ENCODE measurements at places on chromosomes 6 and 20.

GRCh38 chr20:60297649-60298048 lies 339.4 kb downstream of the CDH26 start:
- no peak for DNase-seq

DNA sequence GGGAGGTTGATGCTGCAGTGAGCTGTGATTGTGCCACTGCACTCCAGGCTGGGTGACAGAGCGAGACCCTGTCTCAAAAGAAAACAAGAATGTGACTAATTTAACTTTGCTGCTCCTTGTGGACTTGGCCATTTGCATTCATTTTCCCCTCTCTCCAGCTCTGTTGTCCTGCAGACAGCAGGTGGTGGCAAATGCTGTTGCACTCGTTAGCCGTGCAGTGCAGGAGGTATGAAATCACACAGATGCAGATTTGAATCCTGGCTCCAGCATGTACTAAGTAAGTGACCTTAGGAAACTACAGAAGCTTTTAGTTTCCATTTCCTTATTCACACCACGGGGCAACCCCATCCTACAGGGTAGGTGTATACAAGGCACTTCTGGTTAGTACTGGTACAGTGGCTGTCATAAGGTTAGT lies 9.6 kb upstream of the BEND3 start:
- DNase-seq = no peak

GRCh38 chr6:133834472-133835170 lies 54.3 kb upstream of the TCF21 start:
- no peak for DNase-seq

- DNase-seq = peak; percentile 82
Measured at GRCh38 chr6:11144393-11144851, 32.9 kb upstream of the ERVFRD-1 start.

- no peak for DNase-seq
Measured at GRCh38 chr6:142361779-142362750, 60.3 kb downstream of the ADGRG6 start.

- no peak for DNase-seq
Measured at GRCh38 chr6:137044366-137045221, at the start of gene IL20RA. TSS of gene IL20RA (minus strand) at chr6:137044965. CDS start at chr6:137044728, 237 bp downstream.

DNA sequence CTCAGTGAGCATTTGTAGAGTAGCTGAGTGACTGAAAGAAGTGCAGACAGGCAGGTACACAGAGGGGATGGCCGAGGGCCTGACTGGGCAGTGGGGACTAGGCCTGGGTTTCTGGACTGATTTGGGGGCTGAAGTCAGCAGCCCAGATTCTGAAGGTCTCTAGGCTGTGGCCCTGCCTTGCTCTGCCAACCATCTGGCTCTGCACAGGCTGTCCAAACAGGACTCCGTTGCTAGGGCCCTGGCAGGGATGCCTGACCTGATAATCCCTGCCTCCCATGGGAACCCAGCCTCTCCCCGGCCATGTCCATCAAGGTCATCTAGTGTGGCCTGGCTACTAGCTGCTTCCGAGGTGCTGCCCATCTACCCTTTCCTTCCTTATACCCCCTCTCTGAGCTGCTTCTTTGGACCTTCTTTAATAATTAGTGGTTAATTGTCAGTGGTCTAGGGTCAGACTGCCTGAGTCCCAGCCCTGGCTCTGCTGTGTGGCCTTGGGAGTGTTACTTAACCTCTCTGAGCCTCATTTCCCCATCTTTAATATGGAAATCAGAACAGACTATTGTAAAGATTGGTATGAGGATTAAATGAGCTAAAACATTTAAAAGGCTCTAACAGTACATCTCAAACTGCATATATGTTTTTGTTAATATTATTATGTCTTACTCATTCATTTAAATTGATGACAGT lies 137.9 kb downstream of the VEGFA start:
- DNase-seq = no peak

DNA sequence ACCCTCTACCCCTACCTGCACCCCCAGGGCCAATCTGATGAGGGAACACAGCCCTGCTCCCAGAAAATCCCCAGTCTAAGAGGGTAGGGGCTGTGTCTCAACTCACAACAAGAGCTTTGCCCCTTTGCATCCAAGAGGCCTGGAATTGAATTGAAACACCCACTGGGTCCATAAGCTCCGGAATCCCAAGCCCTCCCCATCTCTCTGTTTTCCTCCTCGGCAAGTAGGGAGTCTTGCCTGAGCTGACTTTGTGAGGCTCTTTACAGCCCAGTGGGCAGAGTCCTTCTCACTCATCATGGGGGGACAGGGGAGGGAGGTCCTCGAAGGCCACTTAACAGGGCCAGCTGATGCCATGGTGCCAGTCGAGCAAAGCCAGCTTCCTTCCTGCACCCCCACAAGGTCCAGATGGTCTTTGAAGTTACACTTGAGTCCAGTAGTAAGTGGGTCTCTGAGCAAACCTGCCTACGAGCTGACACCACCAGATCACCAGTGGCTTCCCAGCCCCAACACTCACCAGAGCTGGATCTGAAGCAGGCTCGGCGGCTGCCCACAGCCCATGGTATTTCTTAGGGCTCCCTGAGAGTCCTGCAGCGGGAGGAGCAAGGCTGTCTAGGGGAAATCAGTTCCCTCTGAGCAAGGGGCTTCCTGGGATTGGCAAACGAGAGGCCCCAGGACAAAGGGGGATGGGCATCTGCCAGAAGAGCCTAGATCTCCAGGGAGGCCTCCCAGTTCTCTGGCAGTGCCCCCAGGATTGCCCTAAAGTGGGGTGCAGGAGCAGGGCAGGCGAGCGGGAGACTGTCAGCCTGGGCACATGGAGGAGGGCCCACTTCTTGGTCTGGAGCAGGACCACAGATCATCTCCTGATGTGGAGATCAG lies 144.5 kb downstream of the VEGFA start:
- no peak for DNase-seq

GRCh38 chr6:137728386-137729349 lies 138.4 kb upstream of the TNFAIP3 start:
- no peak for DNase-seq

- DNase-seq = no peak
Measured at GRCh38 chr6:71364889-71365542, 76.4 kb downstream of the OGFRL1 start.

- no peak for DNase-seq
Measured at GRCh38 chr20:18289306-18289705, 979 bp downstream of the ZNF133 start.

GRCh38 chr6:57262488-57262887 lies 40.4 kb upstream of the RAB23 start:
- DNase-seq = no peak

- DNase-seq = no peak
Measured at GRCh38 chr20:21812379-21812778, 106.9 kb downstream of the PAX1 start.

DNA sequence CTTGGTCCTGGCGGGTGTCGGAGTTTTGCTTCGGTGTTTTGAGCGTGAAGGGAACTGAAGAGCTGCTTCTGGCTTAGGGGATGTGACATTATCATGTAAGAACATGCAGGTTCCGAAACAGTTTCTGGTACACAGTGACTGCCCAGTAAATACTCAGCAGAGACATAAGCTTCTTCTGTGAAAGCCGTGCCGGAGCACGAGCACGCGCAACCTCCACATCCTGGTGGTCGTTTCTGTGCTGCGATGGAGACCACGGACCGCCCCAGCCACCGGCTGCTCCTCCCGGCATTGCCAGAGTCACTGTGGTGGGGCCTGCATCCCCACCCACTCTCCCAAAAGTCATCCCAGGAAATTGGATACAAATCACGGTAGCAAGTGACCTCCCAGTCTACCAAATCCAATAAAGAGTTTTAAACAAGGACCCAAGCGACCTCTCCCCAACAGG lies 18.7 kb downstream of the KIF25 start:
- DNase-seq = no peak

DNA sequence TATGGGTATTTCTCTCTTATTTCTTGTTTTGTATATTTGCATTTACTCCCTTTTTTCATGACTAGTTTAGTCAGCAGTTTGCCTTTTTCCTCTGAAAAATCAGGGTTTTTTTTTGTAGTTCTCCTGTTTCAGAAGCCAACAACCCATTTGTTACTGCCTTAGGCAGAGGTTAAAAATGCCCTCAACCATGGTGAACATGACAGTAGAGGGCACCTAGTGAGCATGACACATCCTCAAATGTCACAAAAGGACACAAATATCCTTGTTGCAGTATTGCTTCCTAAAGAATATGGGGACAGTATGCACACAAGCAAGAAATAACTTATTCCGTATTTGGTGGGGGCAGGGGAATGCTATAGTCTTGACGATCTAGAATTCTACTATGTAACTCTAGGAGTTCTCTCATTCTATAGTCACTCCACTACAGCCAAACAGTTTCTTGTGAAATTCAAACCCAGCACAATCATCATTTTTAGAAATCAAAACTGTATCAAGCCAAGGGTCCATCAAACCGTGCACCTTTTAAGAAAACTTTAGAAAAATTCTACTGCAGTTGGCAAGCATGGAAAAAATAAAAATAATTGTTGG lies 47.0 kb downstream of the GOPC start:
- DNase-seq = no peak

GRCh38 chr6:110137924-110138887 lies 41.3 kb downstream of the WASF1 start:
- no peak for DNase-seq

DNA sequence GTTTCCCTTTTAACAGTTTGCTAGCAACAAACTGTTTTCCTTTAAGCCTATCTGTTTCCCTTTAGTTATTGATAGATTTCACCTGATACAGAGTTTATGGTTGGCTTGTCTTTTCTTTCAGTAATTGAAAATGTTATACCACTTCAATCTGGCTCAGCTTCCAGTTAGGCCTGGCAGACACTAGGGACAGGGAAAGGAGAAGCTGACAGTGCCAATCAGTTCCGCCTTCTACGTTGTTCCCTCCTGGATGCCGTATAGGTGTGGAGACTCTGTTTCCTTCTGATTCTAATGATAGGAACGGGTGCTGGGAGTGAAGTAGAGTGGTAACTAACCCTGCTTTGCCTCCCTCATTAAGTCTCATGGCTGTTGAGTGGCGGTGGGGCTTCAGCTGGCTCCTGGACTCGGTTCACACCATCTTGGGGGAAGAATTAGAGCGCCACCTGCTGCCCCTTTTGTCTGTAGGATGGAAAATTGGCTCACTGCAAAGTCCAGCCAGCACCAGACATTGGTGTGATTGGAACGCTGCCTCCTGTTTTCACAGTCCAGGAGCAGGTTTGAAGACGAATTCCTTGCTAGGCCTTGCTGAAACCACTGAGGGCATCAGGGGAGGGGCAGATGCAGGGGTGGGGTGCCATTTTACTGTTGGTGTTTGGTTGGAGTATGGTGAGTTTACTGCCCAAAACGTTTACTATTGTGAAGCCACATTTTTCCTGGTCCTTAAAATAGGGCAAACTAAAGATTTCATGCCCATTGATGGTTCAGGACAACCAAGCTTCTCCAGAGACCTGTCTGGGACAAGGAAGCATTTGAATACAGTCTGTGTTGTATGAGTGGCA lies 1729.5 kb downstream of the GRIK2 start:
- DNase-seq = peak; percentile 23

DNA sequence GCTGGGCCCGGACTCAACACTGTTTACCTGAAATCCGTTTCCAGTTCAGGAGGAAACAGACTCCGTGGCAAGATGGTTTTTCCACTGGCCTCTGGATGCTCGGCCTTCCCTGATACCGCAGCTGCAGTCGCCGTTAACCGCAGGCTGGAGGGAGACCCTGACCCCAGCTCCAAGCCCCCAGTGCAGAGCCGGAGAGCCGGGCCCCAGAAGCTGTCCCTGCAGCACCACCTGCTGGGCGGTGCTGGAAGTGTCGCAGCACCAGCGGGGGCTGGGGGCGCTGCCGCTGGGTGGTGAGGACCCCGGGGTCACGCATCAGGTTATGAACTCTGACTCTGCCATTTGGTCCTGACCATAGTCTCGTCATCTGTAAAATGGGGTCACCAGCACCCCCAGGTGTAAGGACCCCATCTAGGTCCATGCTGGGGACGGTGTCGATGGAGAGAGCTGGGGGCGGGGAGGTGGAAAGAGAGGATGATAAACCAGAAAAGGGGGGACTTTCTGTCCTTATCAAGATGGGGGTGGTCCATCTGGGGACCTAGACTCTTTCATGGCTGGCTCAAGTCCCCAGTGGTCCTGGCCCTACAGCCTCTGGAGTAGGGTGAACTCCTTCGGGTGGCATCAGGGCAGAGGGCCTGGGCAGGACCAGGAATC lies 20.8 kb upstream of the CHRNA4 start:
- DNase-seq = peak; percentile 21

DNA sequence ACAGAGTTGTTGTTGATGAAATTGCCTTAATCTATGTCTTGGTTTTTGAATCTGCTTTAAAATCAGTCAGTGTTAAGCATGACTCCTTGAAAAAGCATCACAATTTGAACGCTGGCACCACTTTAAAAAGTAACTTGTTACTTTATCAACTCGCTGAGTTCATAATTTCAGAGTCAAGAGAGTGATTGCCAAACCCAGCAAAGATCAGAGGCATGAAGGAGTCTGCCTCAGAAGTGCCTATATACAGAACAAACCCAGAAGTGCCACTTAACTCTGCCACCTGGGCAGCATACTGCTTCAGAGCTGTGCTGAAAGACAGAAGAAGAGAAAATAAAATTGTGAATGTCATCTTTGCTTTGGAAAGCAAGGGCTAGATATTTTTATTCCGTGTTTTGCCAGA lies 73.6 kb upstream of the HCRTR2 start:
- DNase-seq = no peak

DNA sequence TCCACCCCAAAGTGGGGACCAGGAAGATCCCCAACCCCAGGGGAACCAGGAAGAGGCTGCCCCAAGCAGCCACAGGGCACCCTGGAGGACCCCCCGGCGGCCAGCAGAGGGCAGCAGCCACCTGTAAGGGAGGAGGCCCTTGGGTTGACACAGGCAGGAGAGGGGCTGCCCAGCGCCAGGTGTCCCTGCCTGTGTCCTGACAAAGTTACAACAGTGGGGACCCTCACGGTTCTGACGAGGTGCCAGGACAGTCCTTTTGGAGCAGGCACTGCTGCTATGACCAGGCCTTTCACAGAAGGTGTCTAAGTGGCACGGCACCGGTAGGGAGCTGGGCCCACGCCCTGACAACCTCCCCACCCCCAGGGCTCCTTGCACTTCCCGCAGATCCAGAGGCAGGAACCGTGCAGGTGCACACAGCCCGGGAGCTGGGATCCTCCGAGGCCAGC lies 176.7 kb downstream of the BMP7 start:
- peak; percentile 61 for DNase-seq

DNA sequence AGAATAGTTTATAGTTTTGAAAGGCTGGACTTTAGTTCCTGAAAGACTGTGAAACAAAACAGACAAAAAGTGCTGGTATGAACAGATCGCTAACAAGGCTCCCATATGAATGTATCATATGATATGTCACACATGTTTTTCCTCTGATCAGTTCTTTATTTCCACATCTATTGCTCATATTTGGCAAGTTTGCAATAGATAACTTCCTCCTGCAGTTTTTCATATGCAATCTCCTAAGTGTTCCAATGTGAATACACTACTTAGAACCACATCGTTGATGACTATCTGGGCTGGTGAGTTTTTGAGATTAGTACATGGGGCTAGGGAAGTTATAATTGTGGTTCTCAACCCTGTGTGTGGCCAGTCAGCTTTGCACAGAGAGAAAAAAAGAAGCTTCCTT lies 23.1 kb downstream of the CRYBG1 start:
- DNase-seq = no peak

All from activated CD4-positive, alpha-beta T cell treated with anti-CD3 and anti-CD28 coated beads, Interleukin-2, Interleukin-4, amounts not matched to agents 100 ng/mL and 50 ng/mL, durations not matched to agents 16 hours and 8 hours (primary cell).